Tongue (tissue), 3 donors: ENCODE measurements at places on chromosomes 4 and X.

DNA sequence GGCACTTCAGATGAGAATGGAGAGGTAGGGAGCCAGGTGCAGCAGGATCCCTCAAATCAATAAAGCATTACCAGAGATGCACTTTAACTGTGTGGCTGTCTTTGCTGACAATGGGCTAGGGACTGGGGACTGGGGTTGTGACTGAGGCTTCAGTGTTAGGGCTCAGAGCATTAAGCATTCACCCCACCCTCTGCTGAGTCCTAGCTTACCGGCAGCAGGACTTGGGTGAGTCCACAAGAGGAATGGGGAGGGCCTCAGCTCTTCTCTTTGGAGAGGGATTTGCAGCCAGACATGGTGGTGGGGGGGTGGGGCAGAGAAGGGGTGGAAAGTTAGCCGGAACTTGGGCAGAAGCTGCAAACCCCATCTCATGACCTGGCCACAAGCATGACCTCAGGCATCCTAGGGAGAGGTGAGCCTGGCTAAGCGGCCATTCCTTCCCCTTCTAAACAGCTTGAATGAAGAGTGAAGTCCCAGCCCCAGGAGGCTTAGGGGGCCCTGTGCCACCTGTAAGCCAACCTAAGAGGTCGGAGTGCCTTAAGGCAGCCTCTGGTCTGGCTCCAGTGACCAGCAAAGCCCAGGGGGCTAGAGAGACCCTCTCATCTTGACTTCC, 78.4 kb downstream of the STARD8 start:
- no peak for DNase-seq

DNA sequence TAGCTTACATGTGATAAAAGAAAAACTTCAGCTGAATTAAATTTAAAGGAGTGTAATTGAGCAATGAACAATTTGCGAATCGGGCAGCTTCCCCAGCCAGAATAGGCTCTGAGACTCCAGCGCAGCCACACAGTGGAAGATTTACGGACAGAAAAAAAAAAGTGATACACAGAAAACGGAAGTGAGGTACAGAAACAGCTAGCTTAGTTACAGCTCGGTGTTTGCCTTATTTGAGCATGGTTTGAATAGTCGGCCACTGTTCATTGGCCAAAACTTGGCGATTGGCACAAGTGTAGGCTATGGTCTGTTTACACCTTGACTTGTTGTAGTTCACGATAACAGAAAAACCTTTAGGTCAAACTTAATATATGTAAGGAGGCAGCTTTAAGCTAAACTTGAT, 16.7 kb upstream of the SUPT20HL1 start:
- no peak for DNase-seq

GRCh38 chr4:143399113-143399949, 62.7 kb downstream of the GAB1 start:
- DNase-seq: peak; percentile 41

GRCh38 chr4:26905172-26905571, 44.5 kb downstream of the STIM2 start:
- DNase-seq: no peak

GRCh38 chrX:38285649-38286048, 41.7 kb downstream of the RPGR start:
- DNase-seq: no peak

DNA sequence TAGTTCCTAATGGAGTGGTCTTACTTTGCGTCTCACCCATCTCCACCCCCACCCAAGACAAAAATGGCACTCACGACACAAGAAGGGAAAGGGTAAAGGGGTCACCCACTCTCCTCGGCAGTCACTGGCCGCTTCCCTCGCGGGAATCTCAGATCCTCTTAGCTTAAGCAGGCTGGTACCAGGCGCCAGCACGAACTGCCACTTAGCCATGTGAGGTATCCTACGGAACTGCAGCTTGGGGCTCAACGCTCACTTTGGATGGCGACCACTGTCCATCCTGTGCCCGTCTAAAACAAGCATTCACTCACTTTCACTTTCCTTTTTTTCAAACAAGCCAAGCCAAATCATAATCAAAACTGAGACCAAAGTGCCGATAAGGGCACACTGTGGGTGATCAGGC, 14.6 kb upstream of the MAGIX start:
- no peak for DNase-seq
